Activated naive CD4-positive, alpha-beta T cell (primary cell): ENCODE measurements at places on chromosomes 3 and 15.

DNA sequence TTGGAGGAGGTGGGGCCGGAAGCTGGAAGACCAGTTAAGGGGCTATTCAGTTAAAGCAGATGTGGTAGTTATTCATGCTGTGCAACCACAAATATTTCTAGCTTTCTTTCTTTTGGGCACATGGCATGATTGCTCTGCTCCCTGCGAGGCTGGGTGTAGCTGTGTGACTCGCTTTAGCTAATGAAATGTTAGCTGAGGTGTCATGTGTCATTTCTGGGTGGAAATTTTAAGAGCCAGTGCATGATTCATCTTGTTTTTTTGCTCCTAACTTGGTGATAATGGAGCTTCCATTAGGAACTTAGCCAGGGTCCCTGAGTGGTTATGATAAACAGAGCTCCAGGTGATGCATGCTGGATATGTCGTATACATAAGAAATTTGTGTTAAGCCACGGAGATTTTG is 300.6 kb downstream of the SATB1 start:
- no peak for DNase-seq

DNA sequence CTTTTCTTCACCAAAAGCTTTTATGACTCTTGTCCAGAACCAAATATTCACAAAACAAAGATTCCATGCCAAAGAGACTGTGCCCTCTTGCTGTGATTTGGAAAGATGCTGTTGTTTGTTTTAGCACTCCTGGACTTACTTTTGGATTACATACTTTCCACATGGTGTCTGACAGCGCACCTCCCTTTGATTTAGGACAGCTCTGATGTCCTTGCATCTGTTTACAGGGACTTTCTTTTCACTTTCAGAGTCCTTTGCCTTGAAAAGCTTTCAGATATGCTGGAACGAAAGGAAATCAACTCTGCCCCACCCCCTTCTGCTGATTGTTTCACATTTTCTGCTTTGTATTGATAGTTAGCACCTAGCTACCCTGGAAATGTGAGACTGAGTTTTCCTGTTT is 133.0 kb upstream of the NR2E3 start:
- no peak for DNase-seq

- DNase-seq: no peak
Observed at GRCh38 chr15:75620841-75621391, 4.6 kb downstream of the SNUPN start.

DNA sequence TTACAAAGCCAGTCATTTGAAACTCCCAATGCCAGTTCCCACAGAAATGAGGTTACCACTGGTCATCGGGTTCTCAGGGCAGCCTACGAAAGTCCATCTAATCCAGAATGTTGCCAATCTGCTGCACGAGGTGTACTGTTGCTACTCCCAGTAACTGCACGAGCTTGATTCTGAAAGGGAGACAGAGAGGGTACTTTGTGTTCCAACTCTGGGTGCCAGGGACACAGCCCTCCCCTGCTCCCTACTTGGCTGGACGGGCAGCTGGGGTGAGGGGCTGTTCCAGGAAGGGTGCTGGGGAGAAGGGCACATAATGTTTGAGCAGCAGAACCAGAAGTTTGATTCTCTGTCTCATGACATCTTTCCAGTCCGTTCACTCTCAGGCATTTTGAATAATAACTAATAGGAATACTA is 27.1 kb upstream of the OSBPL11 start:
- no peak for DNase-seq

- DNase-seq: no peak
Observed at GRCh38 chr3:122923611-122924010, 104.0 kb downstream of the SEMA5B start.

GRCh38 chr3:142433110-142433509 is 14.7 kb downstream of the XRN1 start:
- no peak for DNase-seq
